ENCODE measurements at places on chromosomes 6 and 20.
A peak's percentile ranks its signal among the peaks of the same experiment; 100 is the strongest.

- DNase-seq, result no peak
These were observed 138.8 kb downstream of the EDN3 start for GRCh38 chr20:59439243-59439642.

DNA sequence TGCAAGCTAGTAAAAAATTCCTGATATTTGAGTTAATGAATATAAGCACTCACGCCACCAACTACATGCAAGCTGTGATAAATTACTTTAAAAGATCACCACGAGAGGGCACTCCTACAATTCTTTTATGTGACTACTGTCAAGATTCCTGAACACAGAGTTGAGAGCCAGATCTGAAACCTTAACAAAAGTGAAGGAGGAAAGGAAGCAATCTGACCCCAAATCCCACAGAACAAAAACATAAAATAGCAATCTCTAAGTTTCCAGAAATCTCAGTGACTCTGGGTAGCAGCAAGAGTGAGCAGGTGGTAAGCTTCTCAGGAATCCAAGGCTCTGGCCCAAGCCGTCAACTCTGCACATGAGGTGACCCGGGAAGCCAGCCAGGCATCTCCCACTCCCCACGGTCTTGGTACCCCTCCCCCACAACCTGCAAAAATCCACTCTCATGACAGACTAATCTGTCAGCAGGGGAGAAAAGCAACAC lies 55.1 kb downstream of the STAU1 start:
- DNase-seq, result peak; percentile 77

DNA sequence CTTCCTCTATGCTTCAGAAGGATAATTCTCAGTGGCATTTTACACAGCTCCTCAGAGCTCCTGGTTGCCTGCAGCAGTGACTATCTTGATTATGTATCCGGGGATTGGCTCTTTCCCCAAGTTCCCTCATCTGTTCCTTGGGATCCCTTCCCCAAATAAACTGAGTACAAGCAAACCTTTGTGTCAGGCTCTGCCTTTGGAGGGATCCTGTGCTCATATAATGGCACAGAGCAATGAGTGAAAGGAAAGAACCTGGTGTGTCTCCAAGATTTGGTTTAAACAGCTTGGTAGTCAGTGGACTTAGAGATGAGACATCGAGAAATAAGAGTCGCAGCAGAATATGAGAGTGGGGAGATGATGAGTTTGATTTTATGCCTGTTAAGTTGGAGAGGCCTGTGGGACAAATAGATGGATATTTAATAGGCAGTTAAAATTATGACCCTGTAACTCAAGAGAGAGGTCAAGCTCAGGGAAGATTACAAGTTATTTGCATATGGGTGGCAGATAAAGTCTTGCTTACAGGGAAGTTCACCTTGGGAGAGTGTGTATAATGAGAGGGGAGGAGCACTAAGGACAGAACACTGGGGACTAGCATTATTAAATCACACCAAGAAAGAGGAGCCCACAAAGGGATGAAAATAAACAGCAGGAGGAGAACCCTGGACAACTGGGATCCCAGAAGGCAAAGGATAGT lies 44.1 kb upstream of the GCLC start:
- DNase-seq, result no peak

DNA sequence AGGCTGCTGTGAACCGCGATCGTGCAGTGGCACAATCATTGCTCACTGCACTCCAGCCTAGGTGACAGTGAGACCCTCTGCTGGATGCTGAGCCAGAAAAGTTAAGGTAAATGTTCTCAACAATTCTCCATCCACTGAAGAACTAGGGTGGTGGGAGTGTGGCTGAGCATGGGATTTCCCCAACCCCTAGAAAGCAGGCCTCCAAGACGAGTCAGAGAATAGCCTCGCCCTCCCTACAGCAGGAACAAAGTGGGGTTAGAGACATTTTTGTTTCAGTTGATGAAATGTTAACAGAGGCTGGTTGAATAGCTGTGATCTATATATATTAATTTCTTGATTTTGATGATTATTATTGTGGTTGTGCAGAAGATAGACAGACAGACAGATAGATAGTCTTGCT lies 6.1 kb upstream of the ALDH8A1 start:
- DNase-seq, result no peak

DNA sequence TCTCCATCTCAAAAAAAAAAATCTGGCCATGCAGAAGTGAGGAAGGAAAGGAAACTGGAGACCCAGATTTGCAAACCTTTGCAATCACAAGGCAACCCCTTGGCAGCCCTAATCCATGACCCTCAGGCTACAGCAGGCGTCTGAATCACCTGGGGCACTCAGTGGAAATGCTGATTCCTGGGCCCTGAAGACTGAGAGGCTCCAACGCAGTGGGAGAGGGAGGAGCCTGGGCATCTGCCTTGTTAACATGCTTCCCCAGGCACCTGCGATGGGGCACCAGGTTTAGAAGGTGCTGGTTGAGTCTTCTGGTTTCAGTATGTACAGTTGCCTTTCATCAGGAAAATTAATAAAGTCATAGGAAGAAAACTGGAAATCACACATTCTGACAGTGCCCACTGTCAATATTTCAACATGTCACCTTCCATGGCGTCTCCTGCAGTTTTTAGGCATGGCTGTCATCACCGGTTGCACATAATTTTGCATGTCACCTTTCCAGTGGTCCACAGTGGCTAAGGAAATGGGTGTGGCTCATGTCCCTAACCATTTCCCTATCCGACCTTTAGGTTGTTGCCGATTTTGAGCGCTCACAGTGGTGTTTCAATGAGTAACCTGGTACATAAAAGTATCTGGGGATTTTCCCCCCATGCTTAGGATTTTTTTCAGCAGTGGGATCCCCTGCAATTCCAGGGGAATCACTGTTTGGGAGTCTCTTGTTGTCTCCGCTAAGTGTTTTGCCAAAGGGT lies 56.9 kb downstream of the PREX1 start:
- no peak for DNase-seq

- peak; percentile 0 for DNase-seq
These were observed 459.7 kb upstream of the HTR1E start for GRCh38 chr6:86477500-86478148.

GRCh38 chr6:38427492-38428210 lies 212.1 kb downstream of the BTBD9 start:
- DNase-seq, result no peak

- no peak for DNase-seq
These were observed 105.9 kb upstream of the MAP7 start for GRCh38 chr6:136656121-136656520.

DNA sequence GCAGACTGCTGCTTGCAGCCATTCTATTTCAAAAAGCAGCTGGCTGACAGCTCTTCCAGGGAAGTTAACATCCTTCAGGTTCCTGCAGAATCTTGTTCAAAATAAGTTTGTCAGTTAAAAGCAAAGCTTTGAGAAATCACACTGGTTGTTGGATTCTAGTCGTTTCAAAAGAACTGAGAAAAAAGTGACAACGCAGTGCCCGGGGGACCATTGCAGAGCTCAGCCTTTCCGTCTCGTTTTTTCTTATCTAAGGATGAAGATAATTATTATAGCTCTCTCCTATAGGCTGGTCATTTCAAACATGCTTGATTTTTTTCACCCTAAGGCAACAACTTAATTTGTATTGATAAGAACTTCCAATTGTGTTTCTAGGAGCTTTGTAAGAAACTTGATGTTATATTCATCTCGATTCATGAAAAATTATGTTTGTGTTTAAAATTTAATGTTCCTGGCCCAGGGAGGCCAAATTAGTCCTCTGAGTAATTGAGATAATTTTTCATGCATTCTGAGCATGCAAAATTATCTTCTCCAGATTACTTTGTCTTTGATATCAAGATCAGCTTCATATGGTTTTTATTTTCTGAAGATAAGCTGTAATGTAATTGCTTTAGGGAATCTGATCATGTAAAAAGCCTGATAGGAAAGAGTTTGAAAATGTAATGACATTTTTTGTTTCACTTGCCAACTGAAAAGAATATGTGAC lies 58.4 kb downstream of the SNAP25 start:
- DNase-seq, result no peak

DNA sequence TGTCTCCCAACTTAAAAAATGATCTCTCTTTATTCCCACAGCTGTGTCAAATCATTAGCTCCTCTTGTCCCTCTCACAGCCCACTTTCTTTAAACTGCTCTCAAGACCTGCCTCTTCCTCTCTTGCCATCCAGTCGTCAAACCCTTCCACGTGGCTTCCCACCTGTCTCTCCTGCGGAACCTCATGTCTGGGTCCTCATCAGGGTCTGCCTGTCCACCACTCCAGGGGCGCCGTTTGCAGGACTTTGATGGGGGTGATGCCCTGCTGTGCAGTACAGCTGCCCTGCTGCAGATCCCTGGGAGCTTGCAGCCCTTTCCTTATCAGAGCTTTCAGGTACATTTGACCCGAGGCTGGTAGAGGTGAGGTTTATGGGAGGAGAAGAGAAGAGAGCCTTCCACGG lies 114.8 kb downstream of the DHX35 start:
- no peak for DNase-seq

Data from NCI-H82 (cell line).